Ecto neural progenitor cell (in vitro differentiated cells): ENCODE measurements at places on chromosomes 4 and X.

GRCh38 chrX:10110984-10111363 is 45.8 kb upstream of the CLCN4 start:
- DNase-seq = no peak

- no peak for DNase-seq
Observed at GRCh38 chr4:150127757-150128156, 49.5 kb downstream of the DCLK2 start.

DNA sequence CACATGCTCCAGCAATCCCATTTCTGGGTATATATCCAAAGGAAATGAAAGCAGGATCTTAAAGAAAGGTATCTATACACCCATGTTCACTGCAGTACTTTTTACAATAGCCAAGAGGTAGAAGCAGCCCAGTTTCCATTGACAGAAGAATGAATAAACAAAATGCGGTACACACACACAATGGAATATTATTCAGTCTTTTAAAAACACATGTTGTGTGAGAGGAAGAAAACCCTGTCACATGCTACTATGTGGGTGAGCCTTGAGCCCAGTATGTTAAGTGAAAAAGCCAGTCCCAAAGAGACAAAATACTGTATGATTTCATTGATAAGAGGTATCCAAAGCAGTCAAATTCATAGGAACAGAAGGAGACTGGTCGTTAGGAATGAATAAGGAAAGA is 6.3 kb downstream of the ANXA3 start:
- DNase-seq = no peak

DNA sequence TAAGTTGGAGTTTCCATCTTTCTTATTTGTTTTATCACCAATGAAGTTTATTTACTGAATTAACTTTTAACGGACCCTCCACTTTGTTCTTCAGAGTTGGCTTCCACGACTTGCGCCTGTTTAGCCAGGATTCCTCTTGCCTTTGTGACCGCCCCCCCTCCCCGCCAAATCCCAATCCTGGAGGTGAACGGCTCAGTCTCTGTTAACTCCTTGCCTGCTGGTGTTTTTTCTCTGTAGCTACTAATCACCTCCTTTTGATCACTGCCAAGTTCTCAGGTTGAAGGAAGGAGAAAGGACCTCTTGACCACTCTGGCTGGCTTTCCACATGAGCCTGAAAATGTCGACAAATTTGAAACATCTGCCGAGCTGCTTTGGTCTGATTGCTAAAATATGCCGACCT is 46.8 kb upstream of the BCOR start:
- no peak for DNase-seq

- DNase-seq = no peak
Observed at GRCh38 chr4:136725286-136726081, 806.8 kb downstream of the PCDH18 start.
